Activated CD4-positive, alpha-beta memory T cell treated with anti-CD3 and anti-CD28 coated beads, Interleukin-2, amount 10 ng/mL, durations not matched to agents 7 days and 5 days (primary cell): ENCODE measurements at places on chromosomes 1 and 21. TPM values are rescaled to one million over a fixed set of nuclear protein-coding genes. Genes with fewer than 3 reads are reported as not detected.

DNA sequence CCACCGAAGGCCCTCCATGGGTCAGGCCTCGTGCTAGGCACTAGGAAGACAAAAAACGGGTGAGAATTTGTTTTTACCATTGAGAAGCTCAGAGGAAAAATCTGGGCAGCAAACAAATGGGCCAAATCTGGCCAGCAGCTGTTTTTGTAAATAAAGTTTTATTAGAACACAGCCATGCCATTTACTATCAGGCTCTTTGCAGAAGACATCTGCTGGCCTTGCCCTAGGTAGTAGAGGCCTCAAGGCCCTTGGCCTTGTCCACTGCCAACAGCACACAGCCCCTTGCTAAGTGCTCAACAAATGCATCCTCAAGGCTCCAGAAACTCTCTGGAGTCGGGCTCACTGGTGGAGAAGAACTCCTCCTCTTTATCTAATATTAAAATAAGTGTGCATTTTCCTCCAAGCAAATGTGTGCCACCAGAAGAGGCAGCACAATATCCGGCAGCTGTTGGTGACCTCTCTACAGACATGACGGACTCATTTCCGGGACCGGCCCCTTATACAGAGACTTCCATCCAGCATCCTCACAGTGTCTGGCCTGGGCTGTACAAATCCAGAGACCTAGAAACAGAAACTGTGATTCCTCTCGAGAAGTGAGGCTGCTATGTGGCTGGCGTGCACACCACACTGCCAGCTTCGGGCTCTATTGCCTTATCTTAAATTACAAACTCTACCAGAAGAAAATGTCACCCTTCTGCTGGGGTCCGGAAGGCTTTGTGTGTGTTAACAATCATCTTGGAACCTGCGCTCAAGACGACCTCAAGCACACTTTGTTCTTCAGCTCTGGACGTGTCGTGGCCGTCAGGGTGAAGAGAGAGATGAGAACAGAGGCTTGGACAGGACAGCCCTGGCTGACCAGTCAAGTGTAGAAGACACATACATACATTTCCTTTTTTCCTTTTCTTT is 203.9 kb downstream of the TOMM20 start:
- H3K4me1 ChIP-seq: peaks cover 40% of the 10 kb centered on the region
- no peak overlapping the region for H3K27ac ChIP-seq
- no peak overlapping the region for H3K4me3 ChIP-seq
- no peak for DNase-seq

DNA sequence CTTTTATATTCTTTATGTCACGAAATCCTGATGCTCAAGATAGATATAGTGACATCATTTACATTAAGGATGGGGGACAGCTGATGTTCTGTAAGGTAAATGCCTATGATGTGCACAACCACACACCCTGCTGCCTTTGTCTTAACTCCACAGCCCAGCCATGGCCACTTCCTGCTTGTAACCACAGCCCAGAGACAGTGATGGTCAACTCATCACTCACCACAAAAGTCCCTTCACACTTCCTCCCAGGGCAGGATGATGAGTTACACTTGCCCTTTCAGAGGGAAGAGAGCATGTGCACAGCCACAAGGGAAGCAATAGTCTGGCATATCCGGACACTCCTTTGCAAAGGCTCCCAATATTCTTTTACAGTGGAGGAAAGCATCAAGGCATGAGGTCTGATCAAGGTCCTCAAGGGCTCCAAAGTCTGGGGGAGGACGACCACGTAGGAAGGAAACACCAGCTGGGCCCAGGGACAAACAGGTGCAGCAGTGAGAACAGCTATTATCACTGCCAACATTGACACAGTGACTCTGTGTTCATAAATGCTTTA is 53.8 kb downstream of the PLPP3 start:
- no peak overlapping the region for H3K4me3 ChIP-seq
- no peaks in the 10 kb centered on the region for H3K27me3 ChIP-seq
- no peaks in the 10 kb centered on the region for H3K36me3 ChIP-seq

ARMH1 gene
- 21.2 TPM for total RNA-seq

DNA sequence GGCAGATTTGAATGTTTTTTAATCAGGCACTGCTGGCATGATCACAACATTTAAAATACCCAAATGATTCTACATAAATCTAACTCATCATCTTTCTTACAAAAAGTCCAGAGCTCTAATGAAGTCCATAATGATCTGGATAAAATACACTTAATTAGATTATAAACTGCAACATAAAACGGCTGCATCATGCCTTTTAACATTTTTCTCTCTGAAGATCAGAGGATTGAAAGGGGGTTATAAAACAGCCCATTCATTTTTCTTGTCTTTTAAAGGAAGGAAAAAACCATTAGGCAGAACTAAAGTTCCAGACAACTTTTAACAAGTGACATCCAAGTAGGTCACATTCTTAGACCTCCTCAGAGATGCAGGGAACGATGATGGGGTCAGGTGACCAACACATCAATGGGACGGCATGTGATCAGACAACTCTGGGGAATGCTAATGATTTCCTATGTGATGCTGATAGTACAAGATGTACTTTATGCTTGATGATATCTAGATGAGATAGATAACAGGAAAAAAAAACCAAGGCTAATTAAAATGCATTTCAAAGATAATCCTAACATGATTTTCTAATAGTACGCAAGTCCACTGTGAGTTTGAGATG is 455.1 kb downstream of the SMYD3 start:
- H3K36me3 ChIP-seq: no peaks in the 10 kb centered on the region
- no peaks in the 10 kb centered on the region for H3K27me3 ChIP-seq
- H3K4me1 ChIP-seq: no peaks in the 10 kb centered on the region
- no peak overlapping the region for H3K4me3 ChIP-seq

DNA sequence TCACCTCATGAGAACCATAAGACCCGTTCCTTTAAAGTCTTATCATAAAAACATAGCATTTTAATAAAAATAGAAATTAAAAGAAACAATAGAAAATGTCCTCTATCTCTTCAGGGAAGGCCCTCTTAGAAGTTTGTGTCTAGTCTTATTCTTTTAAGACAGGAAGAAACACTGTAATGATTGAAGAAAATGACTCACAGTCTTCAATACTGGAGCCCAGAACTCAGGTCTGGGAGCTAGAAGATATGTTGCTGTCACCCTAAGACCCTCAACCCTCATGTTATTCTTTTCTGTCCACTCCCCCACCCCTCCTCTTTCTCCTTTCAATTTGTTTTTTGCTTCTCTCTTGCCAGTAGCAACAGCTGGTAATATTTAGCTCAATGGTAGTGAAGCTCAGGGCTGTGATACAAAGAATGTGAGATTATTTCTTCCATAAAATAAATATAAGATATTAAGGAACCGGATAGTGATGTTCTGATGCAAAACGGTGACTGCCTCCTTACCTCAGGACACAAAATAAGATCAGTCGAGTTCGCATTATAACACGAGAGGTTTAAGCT is 12.0 kb downstream of the DUSP10 start:
- H3K27me3 ChIP-seq: no peaks in the 10 kb centered on the region
- peak overlapping the region; percentile 5 for H3K27ac ChIP-seq
- no peak overlapping the region for H3K4me3 ChIP-seq
- no peak for DNase-seq

- DNase-seq: no peak
- no peaks in the 10 kb centered on the region for H3K4me1 ChIP-seq
- H3K4me3 ChIP-seq: no peak overlapping the region
- H3K27me3 ChIP-seq: no peaks in the 10 kb centered on the region
- H3K27ac ChIP-seq: no peak overlapping the region
Measured at GRCh38 chr1:14535619-14536355, 62.7 kb upstream of the KAZN start.

LIN28A gene
- not detected for total RNA-seq

- no peak overlapping the region for H3K4me3 ChIP-seq
- no peak overlapping the region for H3K27ac ChIP-seq
- DNase-seq: no peak
- peaks cover 51% of the 10 kb centered on the region for H3K36me3 ChIP-seq
- peaks cover 22% of the 10 kb centered on the region for H3K4me1 ChIP-seq
- no peaks in the 10 kb centered on the region for H3K27me3 ChIP-seq
Measured at GRCh38 chr1:32028746-32029145, 15.1 kb downstream of the KHDRBS1 start.

- DNase-seq: no peak
- H3K36me3 ChIP-seq: no peaks in the 10 kb centered on the region
- H3K4me3 ChIP-seq: no peak overlapping the region
- H3K4me1 ChIP-seq: peaks cover 2% of the 10 kb centered on the region
- H3K27ac ChIP-seq: no peak overlapping the region
Measured at GRCh38 chr1:108718927-108719655, 6.4 kb downstream of the FNDC7 start.

DNA sequence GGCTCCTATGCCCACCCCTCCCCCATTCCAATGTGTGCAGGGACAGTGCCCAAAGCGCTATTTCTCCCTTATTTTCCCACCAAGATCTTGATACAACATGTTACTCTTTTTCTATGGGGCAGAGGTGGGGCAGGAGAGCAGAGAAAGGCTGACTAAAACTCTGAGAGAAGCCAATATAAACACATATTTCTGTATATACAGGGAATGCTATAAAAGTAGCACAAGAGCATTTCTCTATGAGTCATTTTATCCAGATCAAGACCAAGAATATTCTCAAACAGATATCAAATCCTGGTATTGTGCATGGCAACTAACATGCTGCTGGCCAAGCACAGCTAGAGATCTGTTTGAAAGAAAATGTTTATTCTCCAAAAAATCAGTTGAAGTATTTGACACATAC is 7.3 kb downstream of the WDR26 start:
- no peak for DNase-seq
- H3K4me1 ChIP-seq: peaks cover 53% of the 10 kb centered on the region
- H3K36me3 ChIP-seq: peaks cover 74% of the 10 kb centered on the region
- no peak overlapping the region for H3K27ac ChIP-seq

CPTP gene
- total RNA-seq: 19.8 TPM

DNA sequence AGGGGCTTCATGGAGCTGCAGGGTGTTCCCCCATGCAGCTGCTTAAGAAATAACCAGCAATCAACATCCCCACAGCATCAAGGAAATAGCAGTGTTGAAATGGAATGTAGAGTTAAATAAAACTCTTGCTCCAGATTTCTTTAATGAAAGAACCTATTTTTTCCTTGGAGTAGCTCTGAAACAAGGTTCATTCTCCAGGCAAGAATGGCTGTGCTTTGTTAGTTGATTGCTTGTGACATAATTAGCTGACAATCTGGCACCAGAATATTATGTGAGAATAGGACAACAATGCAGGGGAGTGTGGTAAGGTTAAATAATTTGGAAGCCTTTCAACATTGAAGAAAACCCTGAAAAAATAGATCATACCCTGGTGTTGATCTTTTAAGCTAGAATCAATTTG is 254.2 kb upstream of the RRP15 start:
- DNase-seq: no peak
- no peak overlapping the region for H3K27ac ChIP-seq
- H3K4me3 ChIP-seq: no peak overlapping the region

DNA sequence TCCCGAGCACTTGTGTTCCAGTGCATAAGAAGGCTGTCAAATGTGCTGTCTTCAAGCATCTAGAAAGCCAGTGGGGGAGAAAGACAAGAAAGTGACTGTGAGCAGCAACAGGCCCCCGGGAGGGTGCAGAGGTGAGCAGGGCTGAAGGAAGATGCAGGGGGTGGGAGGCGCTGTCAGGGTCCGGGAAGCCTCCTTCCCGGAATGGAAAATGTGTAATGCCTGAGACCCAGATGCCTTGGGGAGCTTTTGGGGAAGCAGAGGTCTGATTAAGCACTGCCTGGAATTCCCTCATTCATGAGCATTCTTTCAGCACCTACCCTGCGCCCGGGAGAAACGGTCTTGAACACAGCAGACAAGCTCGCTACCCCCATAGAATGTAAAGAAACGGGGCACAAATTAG is 1.3 kb downstream of the NPHP4 start:
- peak overlapping the region; percentile 99 for H3K4me3 ChIP-seq
- H3K4me1 ChIP-seq: peaks cover 29% of the 10 kb centered on the region
- no peaks in the 10 kb centered on the region for H3K27me3 ChIP-seq
- H3K36me3 ChIP-seq: peaks cover 20% of the 10 kb centered on the region
- no peak for DNase-seq
- peak overlapping the region; percentile 74 for H3K27ac ChIP-seq

FAM72C gene
- total RNA-seq: 19.8 TPM

DNA sequence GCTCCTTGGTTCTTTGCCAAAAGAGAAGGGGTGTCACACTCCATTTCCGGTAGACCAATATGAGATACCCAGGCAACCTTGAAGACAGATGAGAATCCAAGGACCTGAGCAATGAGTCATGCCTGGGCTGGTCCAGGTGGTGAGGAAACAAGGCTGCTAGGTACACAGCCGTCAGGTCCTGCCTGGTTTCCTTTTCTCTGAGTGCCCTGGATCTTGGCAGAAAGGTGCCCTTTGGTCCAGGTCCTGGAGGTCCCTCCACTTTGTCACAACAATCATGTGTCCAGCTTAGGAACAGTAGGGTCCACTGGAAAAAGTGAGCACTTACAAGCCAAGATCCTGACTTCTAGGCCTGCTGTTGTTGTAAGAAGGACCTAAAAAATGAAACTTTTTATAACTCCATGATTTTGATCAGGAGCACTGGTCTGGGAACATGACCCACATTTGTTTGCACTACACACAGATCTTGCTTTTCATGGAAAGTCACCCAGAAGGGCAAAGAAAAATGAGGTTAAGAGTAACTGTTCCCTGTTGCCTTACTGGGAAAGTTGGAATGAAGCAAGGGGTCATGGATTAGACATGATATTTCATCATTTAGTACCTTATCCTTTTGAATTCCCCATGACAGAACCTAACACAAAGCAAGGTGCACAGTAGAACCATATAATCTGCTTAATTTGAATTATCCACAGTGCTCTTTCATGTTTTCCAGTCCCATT is 94.7 kb downstream of the PAPPA2 start:
- H3K27me3 ChIP-seq: peaks cover 5% of the 10 kb centered on the region
- H3K4me3 ChIP-seq: no peak overlapping the region
- no peak for DNase-seq
- H3K4me1 ChIP-seq: no peaks in the 10 kb centered on the region

GRCh38 chr1:12151465-12151864 is 15.3 kb upstream of the TNFRSF1B start:
- H3K27ac ChIP-seq: peak overlapping the region; percentile 98
- peaks cover 33% of the 10 kb centered on the region for H3K36me3 ChIP-seq
- no peak for DNase-seq
- peaks cover 92% of the 10 kb centered on the region for H3K4me1 ChIP-seq
- no peaks in the 10 kb centered on the region for H3K27me3 ChIP-seq
- H3K4me3 ChIP-seq: peak overlapping the region; percentile 64

GRCh38 chr1:201310251-201310985 is 27.1 kb downstream of the PKP1 start:
- H3K27me3 ChIP-seq: peaks cover 27% of the 10 kb centered on the region
- no peak for DNase-seq
- H3K4me3 ChIP-seq: no peak overlapping the region
- H3K4me1 ChIP-seq: no peaks in the 10 kb centered on the region
- no peak overlapping the region for H3K27ac ChIP-seq

S100A7A gene
- total RNA-seq: not detected

GRCh38 chr21:38282921-38283320 is 26.1 kb downstream of the KCNJ15 start:
- H3K4me3 ChIP-seq: no peak overlapping the region
- no peaks in the 10 kb centered on the region for H3K36me3 ChIP-seq
- DNase-seq: no peak
